ENCODE measurements at places on chromosomes 7 and 10.
A peak's percentile ranks its signal among the peaks of the same experiment; 100 is the strongest.

DNA sequence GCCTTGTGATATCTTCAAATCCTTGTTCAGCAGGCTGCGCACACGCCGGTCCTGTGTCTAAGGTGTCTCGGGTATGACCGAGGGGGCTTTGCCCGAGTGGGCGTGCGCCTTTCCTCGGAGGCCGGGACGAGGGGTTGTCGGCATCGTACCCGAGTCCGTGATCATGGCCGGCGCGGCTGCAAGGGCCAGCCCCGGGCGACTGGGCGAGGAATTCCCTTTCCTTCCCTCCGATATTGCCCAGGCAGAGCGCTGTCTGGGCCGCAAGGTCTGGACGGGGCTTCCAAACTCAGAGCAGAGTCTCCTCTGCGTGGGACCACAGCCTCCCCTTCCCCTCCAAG, 59.7 kb downstream of the ZNF467 start:
- no peak for DNase-seq

DNA sequence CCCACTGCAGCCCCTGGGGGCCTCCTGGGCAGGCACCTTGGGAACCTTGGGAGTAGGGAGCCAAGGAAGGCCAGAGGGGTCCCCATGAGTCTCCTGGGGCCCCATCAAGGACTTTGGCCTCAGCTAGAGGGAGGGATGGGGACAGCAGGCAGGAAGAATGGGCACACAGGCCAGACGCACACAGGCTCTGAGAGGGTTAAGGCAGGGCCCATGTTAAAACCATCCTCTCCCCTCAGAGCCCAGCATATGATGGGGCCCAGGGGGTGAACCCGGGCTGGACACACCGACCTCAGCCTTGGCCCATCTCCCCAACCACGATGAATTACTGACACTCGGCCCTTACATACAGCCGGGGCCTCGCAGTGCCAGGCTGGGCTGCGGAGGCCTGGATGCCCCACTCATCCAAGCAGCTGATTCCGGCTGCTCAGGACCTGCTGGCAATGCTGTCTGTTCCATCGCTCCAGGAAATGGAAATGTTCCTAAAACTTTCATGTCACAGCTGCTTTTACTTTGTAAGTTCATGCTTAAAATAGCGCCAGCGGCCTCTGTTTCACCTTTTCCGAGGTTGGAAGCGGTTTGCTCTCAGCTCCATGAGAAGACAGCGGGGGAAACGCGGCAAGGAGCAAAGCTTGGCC, 17.3 kb upstream of the INPP5A start:
- no peak for DNase-seq

- DNase-seq = peak; percentile 85
Observed at GRCh38 chr10:78255796-78256638, 222.4 kb downstream of the RPS24 start.

- no peak for DNase-seq
Observed at GRCh38 chr7:128835790-128836641, 5.8 kb downstream of the FLNC start.

Measured in erythroblast (primary cell).